Occipital lobe (tissue), 3 donors: ENCODE measurements at places on chromosomes 1 and 21. TPM values are rescaled to one million over a fixed set of nuclear protein-coding genes. Genes with fewer than 3 reads are reported as not detected.

The FAM110D gene
- 0.47 TPM for total RNA-seq

The HTR6 gene
- 0.16 TPM for total RNA-seq

- DNase-seq = no peak
These were observed 39.9 kb downstream of the PEX14 start for GRCh38 chr1:10514490-10515235.

DNA sequence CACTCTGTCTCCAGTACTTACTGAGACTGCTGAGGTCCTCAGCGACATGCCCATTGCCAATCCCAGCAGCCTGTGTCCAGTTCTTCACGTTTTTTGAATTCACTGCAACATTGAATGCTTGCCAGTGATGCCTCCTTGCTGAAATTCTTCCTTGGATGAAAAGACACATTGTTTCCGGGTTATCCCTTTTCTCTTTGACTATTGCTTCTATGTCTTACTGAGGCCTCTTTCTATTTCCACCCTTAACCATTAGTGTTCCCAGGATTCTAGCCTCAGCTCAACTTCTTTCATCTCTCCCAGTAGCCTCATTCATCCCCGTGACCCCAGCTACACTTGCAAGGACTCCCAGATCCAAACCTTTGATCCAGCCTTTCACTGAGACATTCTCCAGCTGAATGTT lies 46.5 kb upstream of the KIF26B start:
- DNase-seq = no peak

The PLPPR5 gene
- 76.6 TPM for total RNA-seq

DNA sequence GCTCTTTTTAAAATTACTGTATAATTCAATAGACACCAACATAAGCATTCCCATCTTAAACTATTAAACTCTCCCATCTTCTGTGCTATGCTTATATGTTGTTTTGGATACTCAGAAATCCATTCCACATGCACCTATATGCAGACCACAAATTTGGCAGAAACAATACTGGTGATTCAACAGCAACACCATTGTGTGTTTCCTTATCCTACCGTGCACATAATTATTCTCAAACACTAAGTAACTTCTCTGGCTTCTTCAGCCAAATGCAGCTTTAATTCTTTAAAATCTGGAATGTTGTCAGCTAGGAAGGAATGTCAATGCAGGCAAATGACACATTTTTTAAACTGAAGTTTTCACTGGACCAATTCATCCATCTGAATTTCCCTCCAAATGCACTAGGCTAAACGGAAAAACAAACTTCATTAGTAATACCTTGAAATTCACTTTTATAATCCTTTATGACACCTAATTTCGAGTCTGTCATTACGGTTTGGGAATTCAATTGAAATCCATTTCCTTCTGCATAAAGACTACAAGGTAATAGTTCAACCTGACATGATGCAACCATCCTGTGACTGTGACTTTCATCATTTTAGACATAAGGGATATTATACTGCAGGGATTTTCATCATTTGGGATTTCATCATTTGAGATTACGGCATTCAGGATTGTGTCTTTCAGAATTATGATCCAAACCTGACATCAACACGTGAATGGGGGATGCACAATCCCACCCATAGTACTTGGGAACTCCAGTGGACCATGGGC lies 308.5 kb downstream of the LTN1 start:
- DNase-seq = no peak
